ENCODE measurements at places on chromosomes 13 and 19.

DNA sequence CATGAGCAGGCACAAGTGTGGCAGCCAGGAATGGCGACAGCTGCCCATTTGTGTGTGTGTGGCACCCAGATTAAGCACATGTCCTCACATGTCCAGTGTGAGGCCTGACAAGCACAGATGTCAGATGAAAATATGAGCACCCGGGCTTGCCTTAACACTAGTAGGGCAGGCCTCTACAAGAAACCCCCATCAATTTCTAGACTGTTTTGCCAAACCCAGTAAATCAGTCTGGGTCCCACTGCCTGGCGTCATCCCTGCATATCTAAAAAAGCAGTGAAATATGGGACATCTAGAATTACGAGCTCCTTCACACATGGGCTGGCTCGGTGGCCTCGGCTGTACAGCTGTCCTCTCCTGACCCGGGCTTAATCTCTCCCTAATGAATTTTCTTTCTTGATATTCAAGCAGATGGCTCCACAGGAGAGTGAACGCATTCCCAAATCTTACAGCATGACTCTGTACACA lies 432.7 kb downstream of the FOXO1 start:
- no peaks in the 10 kb centered on the region for H3K36me3 ChIP-seq
- no peak overlapping the region for H3K4me3 ChIP-seq
- no peak overlapping the region for H3K27ac ChIP-seq
- DNase-seq, result no peak

DNA sequence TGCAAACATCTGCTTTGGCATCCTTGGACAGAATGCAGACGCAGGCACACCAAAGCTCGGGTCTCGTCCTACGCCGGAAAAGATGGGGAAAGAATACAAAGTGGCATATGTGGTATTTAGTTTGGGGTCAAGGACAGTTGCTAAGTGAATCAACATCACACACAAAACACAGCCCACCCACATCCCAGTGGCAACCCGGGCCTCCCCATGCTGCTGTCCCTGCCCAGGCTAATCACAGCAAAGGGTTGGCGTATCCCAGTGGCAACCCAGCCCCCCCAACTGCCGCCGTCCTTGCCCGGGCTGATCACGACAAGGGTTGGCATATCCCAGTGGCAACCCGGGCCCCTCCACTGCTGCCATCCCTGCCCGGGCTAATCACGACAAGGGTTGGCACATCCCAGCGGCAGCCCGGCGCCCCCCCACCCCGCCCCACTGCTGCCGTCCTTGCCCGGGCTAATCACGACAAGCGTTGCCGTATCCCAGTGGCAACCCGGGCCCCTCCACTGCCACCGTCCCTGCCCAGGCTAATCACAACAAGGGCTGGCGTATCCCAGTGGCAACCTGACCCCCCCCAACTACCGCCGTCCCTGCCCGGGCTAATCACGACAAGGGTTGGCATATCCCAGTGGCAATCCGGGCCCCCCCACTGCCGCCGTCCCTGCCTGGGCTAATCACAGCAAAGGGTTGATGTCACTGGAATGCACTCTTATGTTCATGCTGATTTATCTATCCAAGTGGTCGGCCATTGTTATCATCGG lies 167.8 kb upstream of the SOX1 start:
- no peak overlapping the region for H3K4me3 ChIP-seq
- no peak for DNase-seq
- H3K27me3 ChIP-seq, result peaks cover 9% of the 10 kb centered on the region
- H3K27ac ChIP-seq, result no peak overlapping the region
- no peaks in the 10 kb centered on the region for H3K4me1 ChIP-seq

GRCh38 chr13:110536006-110536693 lies 25.4 kb downstream of the RAB20 start:
- peak overlapping the region; percentile 44 for H3K27ac ChIP-seq
- no peak for DNase-seq
- no peaks in the 10 kb centered on the region for H3K36me3 ChIP-seq
- H3K4me1 ChIP-seq, result peaks cover 20% of the 10 kb centered on the region
- H3K4me3 ChIP-seq, result no peak overlapping the region

GRCh38 chr13:79171141-79172061 lies 234.7 kb downstream of the RBM26 start:
- H3K36me3 ChIP-seq, result no peaks in the 10 kb centered on the region
- DNase-seq, result no peak
- H3K4me3 ChIP-seq, result no peak overlapping the region
- H3K27me3 ChIP-seq, result no peaks in the 10 kb centered on the region

DNA sequence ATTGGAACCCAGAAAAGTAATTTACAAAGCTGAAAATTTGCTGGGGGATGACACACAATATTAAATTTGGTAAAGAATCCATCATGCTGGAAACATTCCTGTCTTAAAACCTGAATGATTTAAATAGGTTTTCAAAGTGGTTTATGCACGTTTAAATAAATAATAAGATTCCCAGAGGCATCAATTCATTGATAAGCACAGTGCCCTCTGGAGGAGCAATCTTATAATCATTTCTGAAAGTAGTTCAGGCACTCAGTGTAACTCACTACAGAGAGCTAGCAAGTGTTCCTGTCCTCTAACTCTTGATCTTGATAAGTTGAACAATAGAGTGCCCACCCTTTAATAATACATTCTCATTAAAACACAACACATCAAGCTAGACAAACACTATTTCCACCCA lies 43.5 kb upstream of the SHISA2 start:
- DNase-seq, result no peak
- H3K4me1 ChIP-seq, result no peaks in the 10 kb centered on the region
- H3K27me3 ChIP-seq, result no peaks in the 10 kb centered on the region

GRCh38 chr19:35205733-35206323 lies 22.7 kb downstream of the FAM187B start:
- DNase-seq, result no peak
- no peaks in the 10 kb centered on the region for H3K36me3 ChIP-seq
- no peak overlapping the region for H3K4me3 ChIP-seq
- H3K27ac ChIP-seq, result no peak overlapping the region

DNA sequence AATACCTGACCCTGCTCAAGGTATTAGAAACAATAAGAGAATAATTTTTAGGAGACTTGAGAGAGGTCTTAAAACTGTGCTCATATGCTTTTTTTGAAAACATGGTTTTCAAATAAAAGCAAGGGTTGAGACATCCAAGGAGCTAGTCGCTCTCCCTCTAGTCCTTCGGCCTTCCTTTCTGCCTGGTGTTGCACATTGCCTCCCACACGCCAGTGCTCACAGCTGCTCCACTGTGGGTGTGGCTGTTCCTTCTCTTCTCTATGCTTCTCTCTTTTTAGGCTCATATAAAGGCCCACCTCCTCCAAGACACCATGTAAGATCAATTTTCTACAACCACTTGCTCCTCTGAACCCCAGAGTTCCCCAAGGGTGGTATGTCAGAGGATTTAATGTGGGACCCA lies 352.6 kb downstream of the ENOX1 start:
- H3K4me3 ChIP-seq, result no peak overlapping the region
- H3K27me3 ChIP-seq, result no peaks in the 10 kb centered on the region
- no peaks in the 10 kb centered on the region for H3K4me1 ChIP-seq
- DNase-seq, result no peak
- H3K36me3 ChIP-seq, result no peaks in the 10 kb centered on the region

DNA sequence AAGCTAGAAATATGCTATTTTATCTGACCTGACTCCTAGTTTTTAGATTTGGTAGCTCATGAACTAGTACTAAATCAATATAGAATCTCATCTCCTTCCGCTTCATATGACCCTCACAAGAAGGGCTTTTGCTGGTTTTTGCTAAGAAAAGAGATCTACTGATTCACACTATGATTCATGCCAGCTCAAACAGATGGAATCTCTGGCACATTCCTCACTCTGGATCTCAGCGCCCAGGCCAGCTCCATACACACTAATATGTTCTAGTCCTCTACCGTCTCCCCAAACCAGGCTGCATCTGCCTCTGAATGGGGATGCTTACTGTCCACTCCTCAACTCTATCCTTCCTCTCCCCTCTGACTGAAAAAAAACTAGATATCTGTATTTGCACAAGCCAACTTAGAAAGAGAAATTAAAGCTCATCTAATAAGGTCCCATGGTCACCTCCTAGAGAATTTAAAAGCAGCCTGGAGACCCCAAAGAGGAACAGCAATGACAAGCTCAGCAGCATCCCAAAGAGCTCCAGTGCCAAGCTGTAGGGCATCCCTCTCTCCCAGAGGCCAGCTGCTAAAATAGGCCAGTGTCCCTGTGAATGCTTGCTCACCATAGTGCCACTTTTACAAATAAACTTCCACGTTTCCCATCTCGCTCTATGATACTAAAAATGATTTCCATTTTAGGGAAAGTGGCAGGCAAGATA lies 74.9 kb downstream of the LHFPL6 start:
- DNase-seq, result no peak
- no peak overlapping the region for H3K4me3 ChIP-seq
- H3K36me3 ChIP-seq, result no peaks in the 10 kb centered on the region
- H3K4me1 ChIP-seq, result no peaks in the 10 kb centered on the region

- H3K4me3 ChIP-seq, result no peak overlapping the region
- H3K27ac ChIP-seq, result no peak overlapping the region
- H3K27me3 ChIP-seq, result no peaks in the 10 kb centered on the region
- H3K36me3 ChIP-seq, result no peaks in the 10 kb centered on the region
- DNase-seq, result no peak
Measured at GRCh38 chr13:92966341-92966740, 260.3 kb upstream of the GPC6 start.

DNA sequence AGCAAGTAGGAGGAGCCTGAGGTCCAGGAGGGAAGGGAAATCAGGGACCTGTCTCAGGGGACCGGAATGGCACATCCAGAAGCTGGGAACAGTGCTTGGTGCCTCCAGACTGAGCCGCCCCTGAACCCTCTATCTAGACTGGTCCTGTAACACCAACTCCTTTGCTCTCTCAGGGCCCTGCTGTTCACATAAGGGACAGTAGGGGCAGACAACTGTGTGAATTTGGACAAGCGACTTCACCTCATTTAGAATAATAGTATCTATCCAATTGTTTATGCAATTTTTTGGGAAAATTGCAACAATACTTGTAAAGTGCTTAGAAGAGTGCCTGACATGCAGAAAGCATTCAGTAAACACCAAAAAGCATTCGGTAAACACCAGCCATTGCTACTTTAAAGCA lies 14.0 kb downstream of the SYMPK start:
- peaks cover 64% of the 10 kb centered on the region for H3K36me3 ChIP-seq
- no peak for DNase-seq
- H3K4me1 ChIP-seq, result no peaks in the 10 kb centered on the region
- no peaks in the 10 kb centered on the region for H3K27me3 ChIP-seq
- H3K27ac ChIP-seq, result no peak overlapping the region
- H3K4me3 ChIP-seq, result no peak overlapping the region

- no peaks in the 10 kb centered on the region for H3K36me3 ChIP-seq
- no peaks in the 10 kb centered on the region for H3K27me3 ChIP-seq
- H3K4me1 ChIP-seq, result no peaks in the 10 kb centered on the region
- no peak overlapping the region for H3K4me3 ChIP-seq
- DNase-seq, result no peak
Measured at GRCh38 chr13:29526741-29527140, 68.7 kb downstream of the SLC7A1 start.

DNA sequence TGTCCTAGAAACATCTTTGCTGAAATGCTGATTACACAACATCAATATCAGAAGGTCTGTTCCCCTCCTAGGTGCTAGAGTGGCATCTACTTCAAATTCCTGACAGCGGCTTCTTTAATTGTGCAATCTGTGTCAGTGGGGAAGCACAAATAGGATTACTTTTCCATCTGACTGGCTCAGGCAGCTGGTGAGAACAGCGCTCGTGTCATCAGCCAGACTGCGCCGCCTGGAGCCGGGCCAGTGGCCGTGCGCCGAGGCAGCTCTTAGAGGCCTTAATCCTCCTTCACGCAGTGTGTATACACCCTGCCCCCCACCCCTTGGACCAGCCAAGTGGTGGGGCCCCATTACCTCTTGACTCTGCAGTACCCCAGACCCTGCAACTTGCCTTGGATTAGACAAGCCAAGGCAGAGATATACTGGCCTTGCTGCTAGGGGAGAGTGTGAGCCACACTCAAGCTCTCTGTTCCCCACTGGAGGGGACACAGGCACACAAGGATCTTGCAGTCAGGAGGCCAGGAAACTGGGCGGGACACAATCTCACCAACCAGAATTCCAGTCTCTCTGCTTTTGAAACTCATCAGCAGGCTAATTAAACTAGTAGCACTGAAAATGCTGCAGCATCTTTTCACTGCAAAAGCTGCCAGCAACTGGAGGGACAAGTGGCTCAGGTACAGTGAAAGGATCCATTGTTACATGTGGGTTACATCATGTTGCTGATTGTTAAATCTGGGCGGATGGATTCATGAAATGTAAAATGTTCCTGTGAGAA lies 48.9 kb upstream of the EPHX3 start:
- H3K36me3 ChIP-seq, result no peaks in the 10 kb centered on the region
- H3K27ac ChIP-seq, result peak overlapping the region; percentile 8
- peak; percentile 61 for DNase-seq
- H3K4me3 ChIP-seq, result no peak overlapping the region
- H3K4me1 ChIP-seq, result peaks cover 45% of the 10 kb centered on the region

- H3K4me3 ChIP-seq, result peak overlapping the region; percentile 94
- peak; percentile 93 for DNase-seq
Measured at GRCh38 chr19:23762884-23763711, 4.4 kb upstream of the ZNF681 start.

DNA sequence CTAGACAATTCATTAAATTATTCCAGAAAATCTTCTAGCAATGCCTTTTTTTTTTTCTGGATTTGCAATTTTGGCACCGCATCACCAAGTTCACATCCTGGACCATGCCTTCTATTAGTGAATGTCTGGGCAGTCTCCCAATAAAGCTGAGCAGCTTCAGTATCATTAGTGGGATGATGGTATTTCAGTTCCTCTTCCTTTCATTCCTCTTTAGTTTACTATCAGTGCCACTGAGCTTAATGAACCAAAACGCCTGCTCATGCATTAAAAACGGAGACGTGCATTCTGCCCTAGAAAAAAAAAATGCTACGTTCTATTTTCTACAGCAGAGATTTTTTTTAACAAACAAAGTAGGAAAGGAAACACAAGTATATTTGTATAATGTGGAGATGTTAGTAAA lies 343.0 kb downstream of the PCDH9 start:
- H3K36me3 ChIP-seq, result no peaks in the 10 kb centered on the region

DNA sequence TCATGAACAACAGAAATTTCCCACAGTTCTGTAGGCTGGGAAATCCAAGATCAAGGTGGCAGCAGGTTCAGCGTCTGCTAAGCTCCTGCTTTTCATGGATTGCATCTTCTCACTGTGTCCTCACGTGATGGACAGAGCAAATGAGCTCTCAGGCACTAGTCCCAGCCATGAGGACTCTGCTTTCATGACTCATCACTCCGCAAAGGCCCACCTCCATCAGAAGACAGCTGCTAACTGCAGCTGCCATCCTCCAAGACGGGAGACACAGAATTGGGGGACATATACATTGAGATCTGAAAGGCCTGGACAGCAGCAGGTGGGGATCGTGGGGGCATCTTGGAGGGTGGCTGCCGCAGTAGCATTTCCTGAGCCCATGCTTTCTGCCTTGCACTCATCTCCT lies 44.4 kb upstream of the SPATA13 start:
- no peak overlapping the region for H3K4me3 ChIP-seq
- no peaks in the 10 kb centered on the region for H3K36me3 ChIP-seq
- no peak for DNase-seq
- no peak overlapping the region for H3K27ac ChIP-seq
- no peaks in the 10 kb centered on the region for H3K27me3 ChIP-seq
